Activated CD4-positive, alpha-beta T cell treated with anti-CD3 and anti-CD28 coated beads for 24 hours (primary cell): ENCODE measurements at places on chromosomes 3 and 15.

DNA sequence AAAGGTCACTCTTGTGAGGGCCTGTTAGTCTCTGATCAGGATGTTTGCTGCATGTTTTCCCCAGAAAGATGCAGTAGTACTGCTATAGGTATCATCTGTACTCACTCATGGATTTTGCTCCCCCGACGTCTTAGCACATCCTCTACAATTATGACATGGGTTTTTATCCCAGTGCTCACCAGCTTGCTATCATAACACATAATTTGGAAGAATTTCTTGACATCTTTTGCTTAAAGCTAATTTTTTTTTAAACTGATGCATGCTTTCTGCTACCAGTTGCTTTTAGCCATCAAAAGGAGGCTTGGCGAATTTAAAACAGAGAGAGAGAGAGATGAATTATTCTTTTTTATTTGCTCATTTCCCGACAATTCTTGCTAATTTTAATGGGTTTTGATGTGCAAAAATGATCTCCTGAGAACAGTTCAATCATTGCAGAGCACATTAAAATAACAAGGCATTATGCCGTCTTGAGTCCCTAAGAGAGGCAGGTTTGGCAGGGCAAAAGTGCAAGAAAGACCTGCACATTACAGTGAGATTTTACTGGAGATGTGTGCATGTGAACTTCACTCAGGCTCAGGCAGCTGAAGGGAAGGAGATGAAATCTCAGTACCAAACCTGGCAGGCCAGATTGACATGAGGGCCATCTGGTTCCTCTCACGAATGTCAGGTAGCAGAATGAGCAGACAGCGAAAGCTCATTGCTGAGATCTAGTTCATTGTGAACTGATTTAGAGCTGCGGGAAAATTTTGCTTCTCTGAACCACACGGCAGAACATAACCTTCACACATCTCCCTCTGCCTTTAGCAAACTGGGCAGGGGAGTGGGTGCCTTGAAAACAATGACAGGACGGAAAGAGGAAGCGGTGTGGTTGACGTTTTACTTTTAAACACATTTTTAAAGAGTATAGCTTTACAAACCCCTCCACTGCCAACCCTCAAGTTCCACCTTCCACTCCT lies 25.9 kb upstream of the GOLGA8B start:
- no peak for DNase-seq

DNA sequence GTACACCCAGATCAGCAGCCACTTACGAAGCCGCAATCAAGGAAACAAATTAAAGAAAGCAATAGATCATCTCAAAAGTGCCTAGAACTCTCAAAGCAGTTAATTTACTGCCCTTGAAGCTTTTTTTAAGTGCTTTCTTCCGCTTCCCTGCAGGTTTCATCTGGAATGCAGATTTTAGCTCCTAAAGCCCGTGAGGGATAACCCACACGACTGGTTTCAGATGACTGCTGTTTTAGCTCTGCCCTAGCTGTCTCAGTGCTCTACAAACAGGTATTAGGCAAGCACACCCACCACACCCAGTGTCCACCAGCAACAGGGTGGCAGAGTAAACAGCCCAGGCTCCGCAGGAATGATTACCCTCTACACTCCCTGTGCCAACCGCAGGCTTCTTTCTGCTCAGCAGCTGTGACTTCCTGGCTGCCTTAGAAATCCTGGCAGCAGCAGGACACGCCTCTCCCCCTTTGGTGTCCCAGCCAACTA lies 126.0 kb downstream of the FMN1 start:
- no peak for DNase-seq

DNA sequence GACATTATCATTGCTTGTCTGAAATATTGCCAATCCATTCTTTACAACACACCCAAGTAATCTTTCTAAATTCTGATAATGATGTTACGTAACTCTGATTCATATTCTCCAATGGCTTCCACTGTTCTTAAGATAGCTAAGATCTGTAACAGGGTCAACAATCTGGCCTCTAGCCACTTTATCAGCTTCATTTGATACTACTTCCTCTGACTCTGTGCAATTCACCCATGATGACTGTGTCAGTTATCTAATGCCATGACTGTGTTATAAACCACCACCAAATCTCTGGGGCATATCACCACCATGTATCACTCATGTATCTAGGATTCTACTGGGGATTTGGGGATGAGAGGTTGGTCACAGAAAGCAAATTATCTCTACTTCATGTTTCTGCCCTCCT lies 44.0 kb downstream of the CD200 start:
- no peak for DNase-seq

GRCh38 chr15:74726774-74727164 lies 1.4 kb upstream of the CYP1A1 start:
- DNase-seq = no peak

GRCh38 chr3:141402476-141403171 lies 34.3 kb downstream of the ZBTB38 start:
- no peak for DNase-seq

DNA sequence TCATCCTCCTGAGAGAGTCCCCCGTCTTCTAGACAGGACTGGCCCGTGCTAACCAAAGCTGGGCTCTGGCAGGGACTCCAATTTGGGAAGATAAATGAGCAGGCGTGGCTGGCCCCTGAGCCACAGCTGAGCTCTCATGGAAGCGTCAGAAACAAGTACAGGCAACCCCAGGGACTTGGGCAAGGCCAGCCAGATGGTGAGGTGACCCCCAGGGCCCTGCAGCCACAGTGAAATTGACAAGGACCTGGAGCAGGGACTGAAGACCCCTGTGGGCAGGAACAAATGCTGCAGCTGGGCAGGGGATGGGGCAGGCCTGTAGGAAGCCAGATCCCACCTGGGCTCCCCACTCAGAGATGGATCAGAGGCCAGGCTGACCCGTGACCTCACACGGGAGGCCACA lies 32.8 kb upstream of the CGNL1 start:
- DNase-seq = no peak

GRCh38 chr3:22372292-22373062 lies 621.5 kb upstream of the ZNF385D start:
- DNase-seq = no peak

DNA sequence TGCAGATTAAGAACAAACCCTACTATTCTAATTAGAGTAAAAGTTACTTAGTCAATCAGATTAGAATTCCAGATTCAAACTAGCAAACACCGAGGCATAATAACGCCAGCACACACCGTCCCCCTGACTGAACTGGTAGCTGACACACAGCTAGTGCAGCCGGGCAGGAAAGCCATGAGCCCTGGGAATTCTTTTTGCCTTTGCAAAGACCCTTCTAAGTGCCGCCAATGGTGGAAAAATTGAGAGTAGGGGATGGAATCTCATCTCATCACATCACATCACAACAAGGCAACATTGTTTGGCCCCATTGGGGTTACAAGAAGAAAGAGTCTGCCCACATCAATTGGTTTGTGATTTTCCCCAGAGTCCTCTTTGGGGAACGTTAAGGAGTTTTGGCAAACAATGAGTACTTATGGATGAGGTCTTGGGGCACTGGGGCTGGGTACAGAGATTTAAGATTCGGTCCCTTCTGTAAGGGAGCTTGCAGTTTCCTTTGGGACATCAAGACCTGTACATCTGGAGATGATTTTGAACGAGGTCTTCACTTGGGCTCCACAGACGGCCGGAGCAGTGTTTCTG lies 120.4 kb upstream of the MEF2A start:
- DNase-seq = no peak

GRCh38 chr15:44718180-44718926 lies 7.0 kb downstream of the B2M start:
- DNase-seq = no peak

GRCh38 chr3:15886521-15886920 lies 88.7 kb upstream of the ANKRD28 start:
- no peak for DNase-seq

- DNase-seq = no peak
These were observed 30.9 kb downstream of the UBE2E1 start for GRCh38 chr3:23836536-23837230.

- DNase-seq = no peak
These were observed 145.7 kb downstream of the PLCL2 start for GRCh38 chr3:17030438-17030837.

GRCh38 chr3:169913323-169913722 lies 2.0 kb downstream of the SAMD7 start:
- DNase-seq = no peak

- no peak for DNase-seq
These were observed 775.9 kb downstream of the AGBL1 start for GRCh38 chr15:86855307-86856291.

DNA sequence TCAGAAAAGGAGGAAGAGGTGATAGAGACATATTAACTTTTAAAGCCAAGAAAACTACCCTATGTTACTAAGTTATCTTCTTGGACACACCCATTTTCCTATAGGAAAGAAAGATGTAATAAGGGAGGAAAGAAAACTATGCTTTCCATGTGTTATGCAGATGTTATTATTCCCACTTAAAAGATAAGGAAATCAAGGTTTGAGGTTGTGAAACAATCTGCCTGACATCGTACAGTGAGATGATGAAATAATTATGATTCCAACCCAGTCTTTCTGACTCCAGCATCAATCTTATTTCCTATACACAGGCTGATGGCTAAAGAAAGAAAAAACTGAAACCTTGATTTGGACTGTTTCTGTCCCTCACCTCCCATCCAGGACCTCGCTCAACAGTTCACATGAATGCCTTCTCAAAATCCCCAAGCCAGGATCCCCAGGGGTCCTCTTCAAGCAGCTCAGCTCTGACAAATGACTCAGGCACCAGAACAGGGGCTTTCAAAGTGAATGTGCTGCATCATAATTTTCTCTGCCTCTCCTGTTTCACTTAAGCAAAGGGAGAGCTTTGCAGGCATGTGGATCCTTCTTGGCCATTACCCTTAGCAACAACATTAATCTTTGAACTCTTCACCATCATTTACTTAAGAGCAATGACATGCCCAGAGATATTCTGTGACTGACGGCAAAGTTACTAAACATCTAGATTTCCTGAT lies 12.4 kb upstream of the EID1 start:
- no peak for DNase-seq

DNA sequence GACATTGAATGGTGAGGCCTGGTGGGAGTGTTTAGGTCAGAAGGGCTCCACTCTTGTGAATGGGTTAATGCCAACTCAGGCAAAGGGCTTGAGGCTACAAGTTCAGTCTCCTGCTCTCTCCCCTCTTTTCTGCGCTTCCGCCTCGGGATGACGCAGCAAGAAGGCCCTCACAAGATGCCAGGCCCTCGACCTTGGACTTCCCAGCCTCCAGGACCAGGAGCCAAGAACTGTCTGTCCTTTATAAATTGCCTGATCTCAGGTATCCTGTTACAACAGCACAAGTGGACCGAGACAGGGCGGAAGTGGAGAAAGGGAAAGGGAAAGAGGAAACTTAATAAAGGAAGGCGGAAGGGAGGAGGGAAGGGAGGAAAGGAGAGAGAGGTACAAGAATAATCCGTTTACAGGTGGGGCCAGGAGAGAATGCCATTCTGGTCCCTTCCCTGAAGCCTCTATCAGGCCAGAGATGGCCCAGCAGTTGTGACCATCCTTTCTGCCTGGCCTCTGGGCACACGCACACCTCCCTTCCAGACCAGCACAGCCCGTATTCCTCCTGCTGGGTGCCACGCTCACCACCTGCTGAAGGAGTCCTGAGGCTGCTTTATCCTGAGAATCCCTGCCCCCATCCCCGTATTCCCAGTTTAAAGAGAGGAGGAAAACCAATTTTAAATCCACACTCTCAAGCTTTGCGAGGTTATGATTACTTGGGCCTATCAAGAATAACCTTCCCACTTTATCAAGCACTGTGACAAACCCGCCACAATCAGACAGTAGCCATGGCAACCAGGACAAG lies 64.2 kb downstream of the OXNAD1 start:
- no peak for DNase-seq

DNA sequence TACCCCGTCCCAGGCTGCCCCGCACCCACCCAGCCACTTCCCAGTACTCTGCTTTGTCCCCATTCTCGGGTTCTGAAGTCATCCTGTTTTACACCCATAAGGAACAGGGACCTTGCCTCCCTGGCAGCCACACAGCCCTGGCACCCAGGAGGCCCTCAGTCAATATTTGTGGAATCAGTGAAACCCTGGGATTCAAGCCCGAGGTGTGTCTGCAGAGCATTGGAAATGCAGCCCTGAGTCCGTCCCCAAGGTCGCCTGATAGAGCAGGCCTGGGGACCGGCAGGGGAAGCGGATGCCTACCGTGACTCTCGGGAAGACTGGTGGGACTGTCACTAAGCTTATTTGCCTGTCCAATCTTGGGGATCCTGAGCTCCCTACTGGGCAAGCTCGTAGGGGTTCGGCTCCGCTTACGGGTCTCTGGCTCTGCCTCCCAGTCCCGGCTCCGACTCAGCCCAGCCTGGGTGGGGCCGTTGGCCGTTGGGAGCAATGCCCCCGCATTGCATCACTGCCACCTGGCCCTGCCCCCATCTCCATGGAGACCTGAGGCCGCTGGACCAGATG lies 64.4 kb upstream of the TAMM41 start:
- DNase-seq = no peak

GRCh38 chr3:8555725-8556472 lies 54.3 kb downstream of the LMCD1 start:
- DNase-seq = no peak

DNA sequence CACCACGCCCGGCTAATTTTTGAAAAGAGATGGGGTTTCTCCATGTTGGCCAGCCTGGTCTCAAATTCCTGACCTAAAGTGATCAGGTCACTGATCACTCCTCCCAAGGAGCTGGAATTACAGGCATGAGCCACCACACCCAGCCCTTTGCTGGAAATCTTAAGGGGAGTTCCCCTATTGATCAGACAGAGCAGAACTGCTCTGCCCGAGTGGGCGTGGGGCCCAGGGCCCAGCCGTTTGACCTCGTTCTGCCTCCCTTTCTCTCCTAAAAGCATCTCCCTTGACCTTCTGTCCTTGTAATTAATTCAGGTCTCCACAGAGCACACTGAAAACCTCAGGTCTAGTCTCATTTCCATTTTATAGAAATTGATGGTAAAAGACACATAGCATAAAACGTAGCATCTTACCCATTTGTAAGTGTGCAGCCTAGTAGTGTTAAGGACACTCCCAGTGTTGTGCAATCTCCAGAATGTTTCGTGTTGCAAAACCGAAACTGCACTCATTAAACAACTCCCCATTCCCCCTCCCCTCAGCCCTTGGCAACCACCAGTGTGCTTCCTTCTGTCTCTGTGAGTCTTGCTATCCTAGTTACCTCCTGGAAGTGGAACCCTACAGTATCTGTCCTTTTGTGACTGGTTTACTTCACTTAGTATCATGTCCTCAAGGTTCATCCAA lies 89.3 kb downstream of the SLCO3A1 start:
- DNase-seq = no peak

DNA sequence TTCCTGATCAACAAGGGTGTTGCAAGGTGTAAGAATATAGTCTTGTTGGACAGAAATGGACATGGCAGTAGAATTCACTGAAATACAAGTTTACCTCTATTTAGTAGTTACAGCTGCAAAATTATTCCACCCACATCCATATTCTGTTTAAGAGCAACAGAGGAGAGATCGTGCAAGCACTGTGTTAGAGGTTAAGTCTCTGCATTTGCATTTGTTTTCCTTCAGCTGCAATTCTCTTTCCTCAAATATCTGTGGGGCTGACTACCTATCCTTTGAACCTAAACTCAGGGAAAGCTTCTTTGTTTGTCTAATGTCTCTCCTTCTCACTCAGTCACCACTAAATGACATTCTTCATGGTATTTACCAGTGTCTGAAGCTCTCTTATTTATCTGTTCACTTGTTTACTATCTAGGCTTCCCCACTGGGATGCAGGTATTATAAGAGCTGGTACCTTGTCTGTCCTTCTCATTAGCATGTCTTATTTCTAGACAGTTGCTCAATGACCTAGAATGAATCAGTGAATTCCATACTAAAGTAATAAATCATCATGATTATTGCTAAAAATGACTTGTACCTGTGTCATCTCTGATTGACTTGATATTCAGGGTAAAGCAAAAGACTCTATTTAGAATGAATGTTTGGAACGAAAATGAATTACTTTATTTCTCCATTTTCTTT lies 175.3 kb upstream of the FEZF2 start:
- no peak for DNase-seq

- DNase-seq = no peak
These were observed 134.0 kb downstream of the MFSD1 start for GRCh38 chr3:158935846-158936245.
